Aorta (tissue), 5 donors: ENCODE measurements at places on chromosomes 7 and 10. TPM values are rescaled to one million over a fixed set of nuclear protein-coding genes. Genes with fewer than 3 reads are reported as not detected.
A peak's percentile ranks its signal among the peaks of the same experiment; 100 is the strongest.

DNA sequence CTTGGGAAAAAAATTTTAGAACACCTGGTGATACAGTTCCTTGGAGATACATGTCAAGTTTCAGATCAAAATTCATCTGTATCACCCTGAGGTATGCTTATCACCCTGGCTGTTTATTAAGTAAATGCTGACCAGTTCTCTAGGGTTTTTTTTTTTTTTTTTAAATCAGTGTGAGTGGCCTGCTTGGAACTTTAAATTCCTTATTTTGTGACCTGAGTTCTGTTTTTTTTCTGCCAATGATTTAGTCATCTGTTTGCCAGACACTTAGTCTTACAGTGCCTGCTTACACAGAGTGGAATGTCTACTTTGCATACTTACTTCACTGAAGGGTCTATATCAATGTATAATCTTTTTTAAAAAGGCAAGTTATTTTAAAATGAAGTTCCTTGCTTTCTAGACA, 1.8 kb downstream of the TSPAN13 start:
- no peak overlapping the region for H3K27ac ChIP-seq
- no peaks in the 10 kb centered on the region for H3K27me3 ChIP-seq
- no peak overlapping the region for H3K4me3 ChIP-seq
- no peaks in the 10 kb centered on the region for H3K36me3 ChIP-seq
- no peak for DNase-seq
- H3K4me1 ChIP-seq = no peaks in the 10 kb centered on the region

- no peak overlapping the region for H3K4me3 ChIP-seq
- DNase-seq = no peak
- H3K27ac ChIP-seq = no peak overlapping the region
- H3K4me1 ChIP-seq = no peaks in the 10 kb centered on the region
- no peaks in the 10 kb centered on the region for H3K36me3 ChIP-seq
Observed at GRCh38 chr7:41994036-41994745, 242.8 kb downstream of the GLI3 start.

GRCh38 chr7:17903337-17903736, 37.0 kb downstream of the SNX13 start:
- H3K36me3 ChIP-seq = no peaks in the 10 kb centered on the region
- H3K27me3 ChIP-seq = no peaks in the 10 kb centered on the region
- no peak overlapping the region for H3K4me3 ChIP-seq
- peaks cover 7% of the 10 kb centered on the region for H3K4me1 ChIP-seq
- H3K27ac ChIP-seq = no peak overlapping the region

GRCh38 chr10:96532523-96532922, 18.8 kb upstream of the TLL2 start:
- no peaks in the 10 kb centered on the region for H3K4me1 ChIP-seq
- H3K4me3 ChIP-seq = no peak overlapping the region
- no peaks in the 10 kb centered on the region for H3K27me3 ChIP-seq

- H3K36me3 ChIP-seq = no peaks in the 10 kb centered on the region
- DNase-seq = no peak
- H3K4me3 ChIP-seq = no peak overlapping the region
Observed at GRCh38 chr10:17375936-17376584, 78.3 kb downstream of the ST8SIA6 start.

DNA sequence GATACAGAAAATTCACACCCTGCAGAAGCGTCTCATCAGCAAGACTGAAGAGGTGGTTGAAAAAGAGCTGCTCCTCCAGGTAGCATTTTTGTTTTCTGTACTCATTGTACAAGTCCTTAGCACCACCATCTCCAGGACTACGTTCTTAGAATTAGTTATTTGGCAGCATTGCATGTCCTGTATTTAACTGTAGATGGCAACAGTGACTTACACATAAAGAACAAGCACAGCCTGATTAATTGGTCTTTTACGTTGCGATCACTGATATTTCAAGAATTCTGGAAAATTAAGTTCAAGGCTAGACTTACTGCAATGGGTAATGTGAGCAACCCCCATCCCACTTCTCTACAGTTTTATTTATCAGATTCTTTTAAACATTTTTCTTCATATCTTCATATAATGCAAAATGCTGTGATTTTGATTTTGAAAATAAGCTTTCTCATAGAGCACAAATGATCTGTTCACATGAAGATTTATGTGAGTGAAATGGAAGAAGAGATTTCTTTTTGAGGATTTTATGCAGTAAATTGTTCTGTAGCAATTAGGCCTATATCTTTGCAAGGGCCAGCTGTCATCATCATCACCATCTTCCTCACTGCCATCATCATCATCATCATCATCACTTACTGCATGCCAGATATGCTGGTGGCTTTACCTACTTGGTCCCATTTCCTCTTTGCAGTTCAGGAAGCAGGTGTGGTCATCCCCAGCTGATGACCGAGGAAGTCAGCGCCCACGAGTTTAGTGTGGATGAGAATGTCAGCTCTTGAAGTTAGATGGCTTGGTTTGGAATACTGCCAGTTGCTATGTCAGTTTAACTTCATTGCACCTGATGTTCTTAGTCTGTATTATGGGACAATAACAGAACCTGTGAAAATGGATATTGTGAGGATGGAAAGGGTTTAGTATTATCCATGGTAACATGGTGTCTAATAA, 53.4 kb downstream of the CFAP58 start:
- no peak overlapping the region for H3K4me3 ChIP-seq
- H3K4me1 ChIP-seq = no peaks in the 10 kb centered on the region
- no peak for DNase-seq
- no peak overlapping the region for H3K27ac ChIP-seq
- no peaks in the 10 kb centered on the region for H3K27me3 ChIP-seq
- no peaks in the 10 kb centered on the region for H3K36me3 ChIP-seq

GRCh38 chr7:155377838-155378579, 79.9 kb upstream of the EN2 start:
- H3K4me1 ChIP-seq = no peaks in the 10 kb centered on the region
- no peak overlapping the region for H3K4me3 ChIP-seq
- H3K36me3 ChIP-seq = no peaks in the 10 kb centered on the region

DNA sequence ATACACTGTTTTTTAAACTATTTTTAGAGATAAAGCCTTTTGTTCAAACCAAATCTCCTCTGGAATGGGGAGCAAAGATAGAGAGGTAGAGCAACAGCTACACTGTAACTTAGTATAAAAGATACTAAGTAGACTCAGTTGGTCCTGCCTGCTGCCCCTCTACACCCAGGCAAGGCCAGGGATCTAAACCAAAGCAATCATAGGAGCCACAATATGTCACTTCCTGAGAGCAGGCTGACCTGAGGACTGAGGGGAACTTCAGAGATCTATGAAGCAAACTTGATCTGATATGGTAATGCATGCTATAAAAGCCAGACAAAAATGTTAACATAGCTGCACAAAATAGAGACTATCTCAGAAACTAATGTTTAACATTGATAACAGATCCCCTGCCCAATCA, 7.0 kb upstream of the TRDMT1 start:
- H3K4me3 ChIP-seq = no peak overlapping the region
- no peaks in the 10 kb centered on the region for H3K27me3 ChIP-seq
- H3K27ac ChIP-seq = peak overlapping the region; percentile 42
- no peaks in the 10 kb centered on the region for H3K36me3 ChIP-seq

- no peaks in the 10 kb centered on the region for H3K4me1 ChIP-seq
- no peaks in the 10 kb centered on the region for H3K36me3 ChIP-seq
- no peaks in the 10 kb centered on the region for H3K27me3 ChIP-seq
- H3K27ac ChIP-seq = no peak overlapping the region
- no peak overlapping the region for H3K4me3 ChIP-seq
- no peak for DNase-seq
Observed at GRCh38 chr7:140146574-140146973, 30.2 kb downstream of the KDM7A start.

- H3K27ac ChIP-seq = no peak overlapping the region
- no peak for DNase-seq
- no peaks in the 10 kb centered on the region for H3K36me3 ChIP-seq
- H3K4me1 ChIP-seq = no peaks in the 10 kb centered on the region
- no peak overlapping the region for H3K4me3 ChIP-seq
- no peaks in the 10 kb centered on the region for H3K27me3 ChIP-seq
Observed at GRCh38 chr10:100805543-100806355, 60.4 kb downstream of the PAX2 start.

- H3K36me3 ChIP-seq = no peaks in the 10 kb centered on the region
- no peaks in the 10 kb centered on the region for H3K4me1 ChIP-seq
- DNase-seq = no peak
Observed at GRCh38 chr7:36775061-36775620, 50.8 kb upstream of the AOAH start.

DNA sequence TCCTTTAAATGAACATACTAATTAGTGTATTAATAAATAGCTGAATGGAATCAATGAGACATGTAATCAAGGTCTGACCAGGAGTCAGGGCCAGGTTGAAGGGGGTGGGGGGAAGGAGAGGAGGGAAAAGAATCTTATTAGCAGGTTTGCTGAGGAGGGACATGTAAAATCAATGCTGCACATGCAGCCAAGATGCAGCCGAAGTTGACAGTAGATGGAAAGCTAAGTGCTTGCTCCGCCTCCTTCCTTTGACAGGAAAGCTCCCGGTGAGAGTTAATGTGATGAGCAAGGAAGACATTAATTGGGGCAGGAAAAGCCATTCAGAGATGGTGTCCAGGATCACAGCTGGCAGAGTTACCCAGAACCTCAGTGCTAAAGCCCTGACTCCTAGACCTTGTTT, 24.4 kb downstream of the PLXNA4 start:
- no peak overlapping the region for H3K27ac ChIP-seq
- no peaks in the 10 kb centered on the region for H3K27me3 ChIP-seq
- no peak for DNase-seq
- no peak overlapping the region for H3K4me3 ChIP-seq
- H3K4me1 ChIP-seq = peaks cover 4% of the 10 kb centered on the region
- H3K36me3 ChIP-seq = peaks cover 5% of the 10 kb centered on the region

- H3K36me3 ChIP-seq = peaks cover 1% of the 10 kb centered on the region
- no peaks in the 10 kb centered on the region for H3K27me3 ChIP-seq
- no peak overlapping the region for H3K27ac ChIP-seq
- H3K4me1 ChIP-seq = no peaks in the 10 kb centered on the region
- H3K4me3 ChIP-seq = no peak overlapping the region
- DNase-seq = no peak
Observed at GRCh38 chr7:70703785-70704184, 428.2 kb upstream of the GALNT17 start.

DNA sequence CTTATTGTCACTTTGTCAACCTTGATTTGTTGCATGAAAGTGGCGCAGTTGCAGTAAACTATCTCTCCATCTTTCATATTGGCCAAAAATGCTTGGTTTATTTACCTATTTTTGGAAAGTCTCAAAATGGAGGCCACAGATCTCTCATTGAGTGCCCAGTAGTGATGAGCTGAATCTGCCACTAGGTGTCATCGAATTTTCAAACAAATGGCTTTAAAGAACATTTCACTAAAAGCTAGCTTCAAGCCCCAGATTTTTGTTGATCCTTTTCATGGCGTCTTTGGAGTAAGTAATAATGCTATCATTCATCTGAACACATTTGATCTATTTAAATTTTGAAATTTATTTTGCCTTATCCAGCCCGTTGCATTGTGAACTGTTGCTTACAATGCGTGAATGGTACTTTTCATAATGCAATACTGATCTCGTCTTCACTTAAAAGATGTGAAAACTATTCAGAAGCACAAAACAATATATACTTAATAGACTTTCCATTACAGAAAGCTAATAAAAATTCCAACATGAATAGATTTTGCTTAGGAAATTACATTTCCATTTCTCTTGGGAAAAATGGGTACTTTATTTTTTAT, 236.2 kb downstream of the DNAJB9 start:
- H3K4me1 ChIP-seq = no peaks in the 10 kb centered on the region
- H3K27ac ChIP-seq = no peak overlapping the region
- no peak overlapping the region for H3K4me3 ChIP-seq
- no peaks in the 10 kb centered on the region for H3K36me3 ChIP-seq

Gene OPN4
- not detected for polyA plus RNA-seq

Gene ANKRD2
- 1.4 TPM for polyA plus RNA-seq

Gene LRRD1
- polyA plus RNA-seq = not detected

Gene ZCWPW1
- 4.0 TPM for polyA plus RNA-seq

Gene VSIR
- polyA plus RNA-seq = 48.0 TPM

Gene JAKMIP3
- polyA plus RNA-seq = 0.36 TPM

Gene CPXM2
- 43.8 TPM for polyA plus RNA-seq

Gene OPALIN
- polyA plus RNA-seq = not detected

Gene AGAP4
- 25.8 TPM for polyA plus RNA-seq

Gene LAMTOR4
- 267 TPM for polyA plus RNA-seq

Gene SRGN
- 176 TPM for polyA plus RNA-seq
